ENCODE measurements at places on chromosomes 16 and 17.

DNA sequence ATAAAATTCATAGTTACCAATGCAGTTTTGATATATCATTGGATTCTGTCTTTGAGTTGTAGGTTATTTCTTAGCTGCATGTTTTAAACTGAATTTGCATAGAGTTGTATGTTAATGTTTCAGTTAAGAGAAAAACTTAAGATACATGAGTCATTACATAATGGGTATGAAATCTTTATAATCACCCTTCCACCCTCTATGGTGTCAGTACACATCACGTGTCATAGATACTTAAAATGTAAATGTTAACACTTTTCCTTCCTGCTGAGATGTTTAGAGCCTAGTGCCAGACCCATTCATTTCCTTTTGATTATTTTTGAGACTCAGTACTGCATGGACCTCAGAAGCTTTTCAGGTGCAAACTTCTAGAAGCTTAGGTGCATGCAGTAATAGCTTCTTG is 20.5 kb downstream of the ZNF207 start:
- DNase-seq = no peak

GRCh38 chr17:50204431-50204830 is 3.0 kb upstream of the COL1A1 start:
- DNase-seq = no peak

GRCh38 chr16:29903590-29903989 is 3.3 kb downstream of the ASPHD1 start:
- no peak for DNase-seq

GRCh38 chr17:55965051-55965450 is 188.2 kb upstream of the ANKFN1 start:
- DNase-seq = no peak

GRCh38 chr16:51137097-51137496 is 14.0 kb downstream of the SALL1 start:
- DNase-seq = no peak

DNA sequence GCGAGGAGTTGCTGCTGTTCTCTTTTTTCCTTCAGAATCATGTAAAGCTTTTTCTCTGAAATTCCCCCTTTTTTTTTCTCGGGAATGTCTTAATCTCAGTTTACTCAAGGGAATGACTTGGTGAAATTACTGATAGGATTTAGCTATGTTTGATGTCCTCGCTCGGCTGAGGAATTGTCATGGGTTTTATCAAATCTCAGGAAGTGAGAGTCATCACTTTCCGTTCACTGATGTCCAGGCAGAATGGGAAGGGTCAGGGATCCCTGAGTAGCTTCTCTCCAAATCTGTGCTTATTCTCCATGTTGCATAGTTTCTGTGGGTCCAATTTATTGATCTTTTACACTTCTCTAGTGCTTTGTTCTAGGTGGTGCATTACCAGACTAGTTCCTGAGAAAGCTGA is 6.3 kb downstream of the IGSF6 start:
- DNase-seq = no peak

GRCh38 chr16:12680531-12680930 is 123.2 kb downstream of the CPPED1 start:
- no peak for DNase-seq

DNA sequence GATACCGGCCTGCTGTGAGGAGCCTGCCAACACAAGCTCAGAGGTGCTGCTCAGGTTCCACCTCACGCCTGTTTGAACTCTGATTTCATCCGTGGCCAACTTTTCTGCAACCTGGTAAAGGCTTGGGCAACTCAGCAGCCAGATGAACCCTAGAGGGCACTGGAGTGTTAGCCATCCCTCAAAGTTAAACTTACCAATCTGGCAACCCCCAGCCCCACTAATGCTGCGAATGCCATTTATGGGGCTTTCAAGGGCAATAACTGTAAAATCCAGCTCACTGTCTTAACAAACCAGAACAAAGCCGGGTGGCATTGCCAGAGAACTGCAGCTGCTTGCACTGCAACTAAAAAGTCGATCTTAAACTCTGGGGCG is 105.5 kb downstream of the AXIN2 start:
- DNase-seq = peak; percentile 14

GRCh38 chr17:2776589-2777241 is 19.5 kb upstream of the RAP1GAP2 start:
- DNase-seq = no peak
